ENCODE measurements at places on chromosomes 5 and 9.
A peak's percentile ranks its signal among the peaks of the same experiment; 100 is the strongest.

DNA sequence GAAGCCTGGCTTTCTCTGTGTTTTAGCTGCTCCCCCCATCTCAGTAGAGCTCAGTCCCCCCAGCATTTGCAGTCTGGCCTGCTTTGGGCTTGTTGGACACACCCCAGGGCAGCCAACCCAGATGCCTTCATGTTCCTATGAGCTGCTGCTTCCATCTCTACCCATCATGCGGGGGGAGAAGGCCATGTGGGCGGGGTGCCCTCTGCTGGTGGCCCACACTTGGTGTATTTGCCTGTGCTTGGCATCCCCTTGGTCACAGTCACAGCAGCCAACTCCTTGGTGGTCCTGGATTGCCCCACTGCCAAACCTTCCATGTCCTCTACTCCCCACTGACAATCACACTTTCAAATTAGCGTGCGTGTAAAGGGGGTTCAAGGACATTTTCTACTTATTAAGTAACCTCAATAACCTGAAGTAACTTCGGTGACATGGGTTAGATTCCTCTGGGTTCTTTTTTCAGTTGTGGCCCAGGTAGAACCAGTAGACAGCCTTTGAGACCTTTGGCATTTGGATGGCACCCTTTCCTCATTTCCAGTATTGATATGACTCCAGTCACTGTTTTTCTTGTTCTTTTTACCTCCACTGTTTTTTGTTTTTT is 42.8 kb downstream of the SNX30 start:
- DNase-seq = peak; percentile 92

- DNase-seq = no peak
Observed at GRCh38 chr5:175021321-175021720, 296.9 kb downstream of the MSX2 start.

DNA sequence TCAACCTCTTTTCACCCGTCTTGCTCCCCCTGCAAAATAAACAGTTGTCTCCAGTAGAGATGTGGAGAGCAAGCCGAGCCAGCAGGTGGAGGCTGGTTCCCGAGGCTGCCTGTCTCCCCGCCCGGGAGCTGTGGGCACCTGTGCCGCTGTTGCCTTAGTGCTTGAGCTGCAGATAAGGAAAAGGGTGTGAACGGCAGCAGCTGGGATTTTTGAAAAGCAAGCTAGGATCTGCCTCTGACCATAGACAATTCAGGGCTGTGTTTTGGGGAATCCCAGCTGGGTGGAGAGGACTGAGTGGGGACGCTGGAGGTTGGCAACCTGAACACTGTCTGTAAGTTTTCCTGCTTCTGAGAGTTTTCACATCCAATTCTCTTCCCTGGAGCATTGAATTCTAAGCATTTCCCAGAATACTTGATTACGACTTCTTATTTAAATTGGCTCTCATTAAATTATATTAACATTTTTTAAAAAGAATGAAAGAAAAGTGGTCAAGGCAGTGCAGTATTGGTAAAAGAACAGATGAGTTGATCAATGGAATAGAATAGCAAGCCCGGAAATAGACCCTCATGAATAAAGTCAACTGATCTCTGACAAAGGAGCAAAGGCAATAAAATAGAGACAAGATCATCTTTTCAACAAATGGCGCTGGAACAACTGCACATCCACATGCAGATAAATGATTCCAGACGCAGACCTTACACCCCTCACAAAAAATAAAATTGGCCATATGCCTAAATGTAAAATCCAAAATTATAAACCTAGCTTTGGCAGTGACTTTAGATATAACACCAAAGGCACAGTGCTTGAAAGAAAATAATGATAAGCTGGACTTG is 9.7 kb downstream of the WNK2 start:
- DNase-seq = no peak

GRCh38 chr9:76401176-76401575 is 7.0 kb upstream of the RFK start:
- no peak for DNase-seq

DNA sequence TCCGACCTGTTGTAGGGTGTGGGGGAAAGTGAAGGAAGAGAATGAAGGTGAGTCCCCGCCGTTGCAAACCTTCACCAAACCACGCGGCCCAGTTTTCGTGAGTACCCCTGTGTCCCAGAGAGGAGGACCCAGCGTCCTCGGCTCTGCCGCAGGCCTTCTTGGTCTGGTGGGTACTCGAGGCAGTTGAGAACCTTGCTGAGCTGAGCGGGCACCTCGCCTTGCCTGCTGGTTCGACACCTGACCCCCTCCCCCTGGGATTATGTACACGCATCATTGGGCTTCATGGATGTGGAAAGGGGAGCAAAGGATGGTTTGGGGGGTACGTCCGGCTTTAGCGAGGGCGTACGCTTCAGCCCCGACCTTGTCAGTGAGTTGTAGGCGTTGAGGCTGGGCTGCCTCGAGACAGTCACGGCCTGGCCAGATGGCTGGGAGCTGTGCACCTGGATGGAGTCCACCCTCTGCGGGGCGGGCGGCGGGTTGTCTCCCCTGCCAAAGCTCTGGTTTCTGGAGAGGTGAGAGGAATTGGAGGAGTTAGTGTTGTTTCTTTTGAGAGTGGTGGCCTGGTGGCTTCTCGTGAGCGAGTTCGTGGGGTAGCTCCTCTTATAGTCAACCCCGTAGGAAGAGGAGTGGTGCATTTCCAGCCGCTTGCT is 128.1 kb downstream of the SEMA6A start:
- DNase-seq = no peak

GRCh38 chr9:33932078-33932807 is 115.3 kb downstream of the UBE2R2 start:
- no peak for DNase-seq

DNA sequence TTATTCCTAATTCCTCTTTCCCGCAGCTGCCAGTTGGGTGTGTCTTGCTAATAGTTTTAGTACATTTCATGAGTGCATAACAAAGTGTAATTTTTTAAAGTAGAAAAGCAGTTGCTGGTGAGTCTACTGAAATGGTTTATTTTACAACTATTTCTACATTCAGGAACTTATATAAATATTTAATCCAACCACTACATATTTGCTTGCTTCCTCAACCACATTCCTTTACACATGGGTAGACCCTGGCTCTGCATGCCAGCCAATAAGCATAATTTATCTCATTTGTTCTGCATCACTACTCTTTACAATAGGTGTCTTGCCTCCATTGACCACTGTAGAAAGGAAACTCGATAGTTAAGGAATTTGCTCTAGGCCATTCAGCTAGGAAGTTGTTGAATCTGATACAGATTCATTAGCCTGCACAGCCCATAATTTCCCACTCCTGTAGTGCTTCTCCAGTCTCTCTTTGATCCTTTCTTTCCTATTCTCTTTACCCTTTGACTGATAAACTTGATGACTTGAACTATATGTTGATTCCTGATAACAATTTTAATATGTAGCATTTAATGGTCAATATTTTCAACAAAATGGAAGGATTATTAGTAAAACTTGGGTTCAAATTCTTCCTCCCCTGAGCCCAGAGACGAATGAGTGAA is 342.5 kb upstream of the ACTBL2 start:
- DNase-seq = no peak
